Left ventricle myocardium inferior (tissue), 1 donor: ENCODE measurements at places on chromosomes 4 and X.

DNA sequence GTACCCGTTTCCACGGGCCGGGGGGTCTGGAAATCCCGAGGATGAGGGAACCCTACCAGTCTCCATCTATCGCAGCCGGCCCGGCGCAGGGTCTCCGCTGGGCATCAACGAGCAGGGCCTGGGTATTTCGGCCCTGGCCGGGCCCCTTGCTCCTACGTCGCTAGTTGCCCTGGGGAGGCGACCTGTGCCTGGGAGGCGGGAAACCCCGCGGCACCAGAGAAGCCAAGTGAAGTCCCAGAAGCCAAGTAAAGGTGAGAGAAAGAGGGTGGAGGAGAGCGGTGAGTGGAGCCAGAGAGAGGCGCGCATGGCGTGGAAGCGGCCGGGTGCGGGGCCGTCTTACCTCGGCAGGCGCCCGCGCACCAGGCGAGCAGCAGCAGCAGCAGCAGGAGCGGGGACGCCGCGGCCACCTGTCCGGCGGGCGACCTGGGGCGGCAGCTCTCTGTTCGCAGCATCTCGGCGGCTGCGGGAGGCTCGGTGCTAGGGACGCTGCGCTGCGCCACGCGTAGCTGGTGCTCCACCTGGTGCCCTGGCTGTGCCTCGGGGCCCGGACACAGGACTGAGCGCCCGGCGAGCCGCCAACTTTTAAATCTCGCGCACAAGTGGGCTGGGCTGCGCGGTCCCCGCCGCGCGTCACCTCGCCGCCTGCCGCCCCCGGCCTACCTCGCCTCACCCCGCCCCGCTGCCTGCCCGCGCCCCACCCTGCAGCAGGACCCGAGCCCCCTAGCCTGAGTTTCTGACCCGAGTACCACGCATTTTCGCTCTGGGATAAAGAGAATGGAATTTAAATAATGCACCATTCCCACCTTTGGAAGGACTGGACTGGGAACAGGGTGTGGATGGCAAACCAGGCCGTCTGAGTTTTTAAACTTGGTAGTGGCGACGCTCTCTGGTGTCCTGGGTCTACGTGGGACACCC lies at the start of gene NMU:
Gene NMU (minus strand): TSS at position 558 of the 915 bp plus-strand sequence. CDS start 106 bp downstream, at position 452.
- DNase-seq, result peak; percentile 27

GRCh38 chr4:182929296-182929695 lies 12.1 kb upstream of the DCTD start:
- DNase-seq, result no peak

DNA sequence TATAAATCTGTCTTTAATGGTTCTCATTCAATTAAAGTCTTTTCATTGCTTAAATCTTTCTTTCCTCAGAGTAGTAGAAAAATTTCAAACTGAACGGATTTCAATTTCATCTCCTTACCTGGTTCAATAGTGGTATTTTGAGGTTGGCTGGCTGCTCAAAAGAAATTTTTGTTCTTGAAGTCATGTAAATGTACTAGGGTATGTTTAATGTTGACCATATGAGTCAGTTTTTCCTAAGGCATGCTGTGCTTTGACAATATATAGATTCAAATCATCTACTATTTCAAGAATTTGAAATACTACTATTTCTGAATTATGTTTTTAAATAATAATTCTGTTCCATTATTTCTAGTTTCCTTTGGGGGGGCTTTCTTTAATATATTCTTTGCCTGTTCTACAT lies 105.5 kb downstream of the PACRGL start:
- DNase-seq, result no peak

DNA sequence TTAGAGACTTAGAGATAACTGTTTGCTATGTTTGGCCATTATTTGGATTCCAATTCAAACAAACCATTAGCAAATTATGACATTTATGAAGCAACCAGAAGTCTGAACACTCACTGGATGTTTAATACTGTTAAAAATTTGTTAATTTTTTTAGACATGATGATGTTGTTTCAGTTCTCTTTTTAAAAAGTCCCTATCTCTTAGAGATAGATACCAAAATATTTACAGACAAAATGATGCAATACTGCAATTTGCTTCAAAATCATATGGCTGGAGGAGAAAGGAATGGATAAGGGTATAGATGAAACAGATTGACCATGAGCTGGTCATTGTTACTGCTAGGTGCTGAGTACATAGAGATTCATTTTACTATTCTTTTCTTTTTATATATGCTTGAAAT lies 534.6 kb downstream of the BCOR start:
- DNase-seq, result no peak

DNA sequence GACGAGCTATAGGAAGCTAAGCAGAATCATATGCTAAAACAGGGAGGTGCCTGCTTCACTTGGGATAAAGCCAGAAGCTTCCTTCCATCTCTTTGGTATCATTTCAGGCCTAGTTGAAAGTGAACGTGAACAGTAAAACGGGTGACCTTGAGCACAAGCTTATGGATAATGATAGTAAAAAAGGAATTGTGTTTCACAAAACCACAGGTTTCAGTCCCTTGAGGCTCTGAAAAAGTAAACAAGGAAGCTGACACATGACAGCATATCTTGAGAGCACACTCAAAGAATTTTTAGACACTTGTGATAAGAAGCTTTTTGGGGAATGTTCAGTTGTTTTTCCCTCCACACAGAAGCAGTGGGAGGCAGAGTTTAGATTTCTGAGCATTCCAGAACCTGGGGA lies 286.1 kb downstream of the DCHS2 start:
- no peak for DNase-seq

- DNase-seq, result peak; percentile 91
Measured at GRCh38 chr4:139554893-139555704, 920 bp downstream of the SETD7 start.

GRCh38 chr4:157372154-157372553 lies 151.6 kb downstream of the GRIA2 start:
- DNase-seq, result no peak

- no peak for DNase-seq
Measured at GRCh38 chrX:130402208-130402684, 459 bp downstream of the RBMX2 start.
